ENCODE measurements at places on chromosomes 1 and 21. TPM values are rescaled to one million over a fixed set of nuclear protein-coding genes. Genes with fewer than 3 reads are reported as not detected.

Gene FABP3
- polyA plus RNA-seq = 67.5 TPM

Gene ADORA3
- 2.5 TPM for polyA plus RNA-seq

Gene LEMD1
- polyA plus RNA-seq = 83.2 TPM

Gene LRRC8C
- polyA plus RNA-seq = 8.2 TPM

Gene KLF17
- polyA plus RNA-seq = 21.8 TPM

Gene IL20
- 0.37 TPM for polyA plus RNA-seq

Gene ZYG11A
- polyA plus RNA-seq = 6.4 TPM

Gene ISG20L2
- 223 TPM for polyA plus RNA-seq

Gene CHIT1
- polyA plus RNA-seq = 9.9 TPM

Gene CASQ2
- polyA plus RNA-seq = 8.6 TPM

Gene JTB
- polyA plus RNA-seq = 78.6 TPM

Gene RPRD2
- 38.9 TPM for polyA plus RNA-seq

Gene C1orf115
- 12.0 TPM for polyA plus RNA-seq

Gene HLX
- polyA plus RNA-seq = 4.0 TPM

Gene TRIM17
- polyA plus RNA-seq = 37.4 TPM

All from testis (tissue), 5 donors.